ENCODE measurements at places on chromosomes 5 and 9.

DNA sequence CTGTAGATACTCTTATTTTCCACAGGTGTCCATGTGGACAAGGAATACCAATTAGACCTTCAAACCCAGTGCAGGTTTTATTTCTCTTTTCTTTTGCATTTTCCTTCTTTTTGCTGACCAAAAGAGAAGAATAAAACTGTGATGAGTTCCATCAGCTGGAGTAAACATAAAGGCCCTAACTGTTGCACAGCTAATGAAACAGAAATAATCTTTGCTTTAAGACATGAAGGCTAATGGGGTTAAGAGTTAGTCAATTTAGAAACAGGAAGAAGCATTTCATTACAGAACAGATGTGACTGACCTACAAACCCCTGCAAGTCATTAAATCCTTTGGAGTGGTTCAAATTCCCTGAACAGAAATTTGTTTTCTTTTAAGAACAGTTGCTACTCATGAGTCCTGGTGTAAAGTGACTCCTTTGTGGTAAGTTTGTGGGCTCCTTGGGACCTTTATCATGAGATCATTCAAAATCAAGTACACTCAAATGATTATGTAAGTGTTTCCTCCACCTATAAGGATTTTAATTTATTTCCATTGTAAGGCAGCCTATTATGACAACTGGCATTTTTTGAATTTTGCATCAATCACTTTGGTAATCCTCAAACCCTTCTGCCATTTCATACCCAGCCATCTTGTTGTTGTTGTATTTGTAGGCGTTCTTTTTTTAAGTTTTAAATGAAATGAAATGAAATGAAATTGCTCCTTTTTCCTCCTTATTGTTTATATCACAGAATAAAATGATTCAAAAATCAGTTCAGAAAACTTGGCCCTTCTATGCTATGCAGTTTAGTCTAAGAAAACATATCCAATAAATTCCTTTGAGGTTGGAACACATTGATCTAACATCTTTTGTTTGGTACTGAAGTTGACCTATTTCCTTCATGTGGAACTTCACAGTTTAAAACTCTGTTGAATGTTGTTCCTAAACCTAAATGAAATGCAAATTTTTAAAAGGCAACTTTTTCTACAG, 1.3 kb downstream of the MINAR2 start:
- no peak for DNase-seq

DNA sequence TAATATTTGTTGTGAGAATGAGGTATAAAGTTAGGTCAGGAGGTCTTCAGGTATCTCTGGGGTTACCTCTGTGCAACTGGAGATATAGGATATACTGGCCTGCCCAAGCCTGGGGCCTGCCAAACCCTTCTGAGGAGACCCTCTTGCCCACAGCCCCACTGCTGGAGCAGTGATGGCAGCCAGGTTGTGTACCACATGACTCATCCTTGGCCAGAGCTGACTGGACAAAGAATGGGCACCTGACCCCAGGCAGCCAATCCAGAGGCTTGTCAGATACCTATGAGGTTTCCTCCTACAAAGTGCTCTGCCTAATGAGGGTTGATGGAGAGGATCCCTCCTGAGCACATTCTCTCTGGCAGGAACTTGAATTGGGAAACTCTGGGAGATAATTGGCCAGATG, 56.1 kb upstream of the TBC1D2 start:
- no peak for DNase-seq

- DNase-seq: no peak
Observed at GRCh38 chr9:70561786-70562395, 147.4 kb upstream of the KLF9 start.

DNA sequence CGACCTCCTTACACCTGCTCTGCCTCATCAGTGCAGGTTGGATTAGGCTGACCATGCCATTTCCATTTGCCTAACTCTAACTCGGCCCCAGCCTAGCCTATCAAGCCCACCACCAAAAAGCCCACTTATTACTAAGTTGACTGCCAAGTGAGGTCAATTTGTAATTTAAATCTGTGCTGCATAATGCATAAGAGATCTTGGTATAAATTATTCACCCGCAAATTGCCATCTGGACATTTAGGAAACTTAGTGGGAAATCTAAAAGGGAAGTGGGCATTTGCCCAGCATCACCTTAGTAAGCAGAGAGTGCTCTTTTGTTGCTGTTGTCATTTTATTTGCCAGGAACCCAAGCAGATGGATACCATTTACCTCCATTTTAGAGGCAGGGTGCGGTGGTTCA, 143.0 kb downstream of the SPOCK1 start:
- no peak for DNase-seq

DNA sequence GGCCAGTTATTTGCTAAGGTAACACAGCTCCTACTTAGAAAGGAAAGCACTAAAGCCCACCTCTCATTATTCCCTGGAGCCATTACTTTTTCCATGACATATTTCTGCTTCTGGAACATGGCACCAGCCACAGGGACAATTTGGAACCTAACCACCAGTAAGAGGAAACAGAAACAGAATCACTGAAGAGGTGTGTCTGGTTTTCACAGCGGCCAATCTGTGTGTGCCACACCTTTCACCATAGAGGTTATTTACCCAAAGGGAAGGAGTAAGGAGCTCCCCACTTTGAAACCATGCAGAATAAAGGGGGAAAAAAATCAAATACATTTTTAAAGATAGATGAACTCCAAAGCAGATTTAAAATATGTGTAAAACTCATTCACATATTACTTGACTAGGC, 21.1 kb downstream of the PRUNE2 start:
- DNase-seq: no peak

DNA sequence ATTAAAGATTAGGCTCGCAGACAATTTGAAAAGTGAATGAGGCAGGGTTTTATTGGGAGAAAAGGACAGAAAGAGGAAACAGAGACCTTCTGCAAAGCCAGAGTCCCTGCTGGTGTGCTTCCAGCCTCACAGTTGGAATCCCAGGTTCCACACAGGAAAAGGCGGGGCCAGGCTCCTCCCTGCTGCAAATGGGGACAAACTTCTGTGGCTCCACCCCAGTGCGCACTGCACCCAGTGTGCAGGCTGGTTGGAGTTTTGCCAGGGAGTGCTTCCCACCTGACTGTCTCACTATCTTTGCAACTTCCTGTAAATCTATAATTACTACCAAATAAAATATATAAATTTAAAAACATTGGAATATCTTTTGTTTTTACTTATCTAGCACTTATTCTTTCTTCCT, 386.0 kb upstream of the GRIN3A start:
- no peak for DNase-seq
